Activated CD4-positive, alpha-beta T cell treated with anti-CD3 and anti-CD28 coated beads, Interleukin-2, amount 10 ng/mL, durations not matched to agents 7 days and 5 days (primary cell): ENCODE measurements at places on chromosomes 2 and 18.

- no peak for DNase-seq
Measured at GRCh38 chr18:31203096-31203793, 40.6 kb upstream of the DSC1 start.

DNA sequence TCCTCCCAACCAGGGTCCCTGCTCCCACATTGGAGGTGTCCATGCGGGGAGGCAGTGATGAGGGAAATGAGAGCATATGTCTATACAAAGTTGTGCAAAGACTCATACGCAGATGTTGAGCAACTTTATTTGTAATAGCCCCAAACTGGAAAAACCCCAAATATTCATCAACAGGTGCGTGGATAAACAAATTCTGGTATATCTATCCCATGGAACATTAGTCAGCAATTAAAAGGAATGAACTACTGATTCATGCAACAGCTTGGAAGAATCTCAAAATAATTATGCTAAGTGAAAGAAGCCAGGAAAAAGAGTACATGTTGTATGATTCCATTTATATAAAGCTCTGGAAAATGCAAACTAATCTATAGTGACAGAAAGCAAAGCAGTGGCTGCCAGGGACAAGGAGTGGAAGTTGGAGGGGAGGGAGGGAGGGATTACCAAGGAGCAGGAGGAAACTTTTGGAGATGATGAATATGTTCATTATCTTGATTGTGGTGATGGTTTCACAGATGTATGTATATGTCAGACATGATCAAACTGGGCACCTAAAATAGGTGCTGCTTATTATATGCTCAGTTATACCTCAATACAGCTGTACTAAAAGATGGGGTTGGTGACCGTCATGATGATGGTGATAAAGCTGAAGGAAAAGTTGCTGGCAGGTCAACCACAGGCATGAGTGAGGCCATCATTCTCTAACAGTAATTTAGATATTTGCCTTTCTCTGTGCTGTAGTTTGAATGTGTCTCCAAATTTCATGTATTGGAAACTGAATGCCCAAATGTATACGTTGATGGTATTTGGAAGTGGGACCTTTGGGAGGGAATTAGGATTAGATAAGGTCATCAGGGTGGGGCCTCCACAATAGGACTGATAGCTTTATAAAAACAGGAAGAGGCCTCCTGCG, 270.9 kb downstream of the CYP26B1 start:
- no peak for DNase-seq

DNA sequence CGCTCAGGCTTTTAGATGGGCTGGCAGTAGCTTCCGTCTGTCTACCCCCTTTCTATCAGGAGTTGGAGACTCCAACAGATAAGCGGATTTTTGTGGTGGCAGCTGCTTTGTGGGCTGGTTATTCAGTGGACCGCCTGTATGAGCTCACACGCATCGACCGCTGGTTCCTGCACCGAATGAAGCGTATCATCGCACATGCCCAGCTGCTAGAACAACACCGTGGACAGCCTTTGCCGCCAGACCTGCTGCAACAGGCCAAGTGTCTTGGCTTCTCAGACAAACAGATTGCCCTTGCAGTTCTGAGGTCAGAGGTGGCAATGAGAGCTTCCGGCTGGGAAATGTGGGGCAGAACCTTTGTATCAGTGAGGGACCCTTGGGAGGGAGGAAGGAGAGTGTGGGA, 14.8 kb downstream of the CAD start:
- no peak for DNase-seq

- DNase-seq, result no peak
Measured at GRCh38 chr2:99865818-99866676, 276.3 kb downstream of the AFF3 start.

DNA sequence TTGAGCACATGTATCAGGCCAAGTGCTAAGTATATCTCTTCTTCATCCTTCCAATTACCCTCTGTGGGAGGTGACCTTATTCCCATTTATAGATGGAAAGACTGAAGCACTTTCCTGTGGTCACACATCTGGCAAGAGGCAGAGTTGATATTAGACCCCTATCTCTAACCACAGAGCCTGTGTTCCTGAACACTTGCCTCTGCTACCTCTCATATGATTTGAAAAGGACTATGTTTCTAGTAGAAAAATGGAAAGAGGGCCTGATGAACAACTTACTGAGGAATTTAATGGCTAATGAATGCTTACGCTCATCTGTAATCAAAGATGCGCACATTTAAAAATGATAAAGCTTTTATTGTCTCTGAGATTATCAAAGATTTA, 46.2 kb upstream of the DYNC2LI1 start:
- DNase-seq, result no peak

DNA sequence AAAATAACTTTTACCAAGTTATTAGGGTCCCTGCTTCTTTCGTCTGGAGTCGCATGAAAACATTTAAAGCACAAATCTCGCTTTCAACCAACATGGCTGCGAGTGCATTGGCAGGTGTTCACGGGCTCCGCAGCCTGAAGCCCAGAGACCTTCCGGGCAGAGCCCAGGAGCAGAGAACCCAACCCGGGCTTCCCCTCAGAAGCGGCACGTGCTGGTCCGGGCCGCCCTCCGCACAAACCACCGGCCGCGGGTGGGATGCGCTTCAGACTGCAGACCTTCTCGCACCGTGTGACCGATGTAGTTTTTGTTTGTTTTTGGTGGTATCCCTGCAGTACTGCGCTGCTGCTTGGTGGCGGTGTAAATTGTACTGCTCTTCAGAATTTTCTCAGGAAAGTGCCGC, 105.6 kb upstream of the TPO start:
- no peak for DNase-seq

DNA sequence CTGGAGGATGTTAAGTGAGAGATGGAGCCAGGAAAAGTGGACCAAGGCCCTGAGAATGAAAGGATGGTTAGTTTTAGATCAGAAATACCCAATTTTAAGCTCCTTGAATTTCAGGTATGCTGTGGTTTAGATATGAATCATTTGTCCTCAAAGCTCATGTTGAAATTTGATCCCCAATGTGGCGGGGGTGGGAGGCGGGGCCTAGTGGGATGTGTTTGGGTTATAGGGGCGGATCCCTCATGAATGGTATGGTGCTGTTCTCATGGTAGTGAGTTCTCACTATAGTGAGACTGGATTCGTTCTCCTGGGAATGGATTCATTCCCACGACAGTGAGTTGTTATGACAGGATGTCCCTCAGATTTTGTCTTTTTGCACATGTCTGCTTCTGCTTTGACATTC, 11.4 kb downstream of the MYO5B start:
- DNase-seq, result no peak
